ENCODE measurements at places on chromosomes 2 and 18.

DNA sequence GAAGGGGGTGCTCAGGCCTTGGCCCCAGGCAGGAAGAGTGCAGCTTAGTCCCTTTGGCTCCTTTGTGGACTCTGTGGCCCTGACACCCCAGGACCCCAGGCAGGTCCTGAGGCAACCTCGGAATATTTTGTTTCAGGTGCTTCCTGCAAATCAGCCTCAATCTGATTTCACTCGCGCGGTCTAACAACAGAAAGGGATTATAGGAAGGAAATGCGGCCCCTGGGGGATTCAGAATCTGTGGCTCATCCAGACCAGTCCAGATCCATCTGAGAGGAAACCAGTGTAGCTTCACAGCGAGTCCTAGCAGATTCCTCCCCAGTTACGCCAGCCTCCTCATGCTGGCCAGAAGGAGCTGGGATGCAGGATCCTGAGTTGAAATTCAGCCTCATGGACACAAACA is 59.5 kb upstream of the YWHAQ start:
- DNase-seq: peak; percentile 94

DNA sequence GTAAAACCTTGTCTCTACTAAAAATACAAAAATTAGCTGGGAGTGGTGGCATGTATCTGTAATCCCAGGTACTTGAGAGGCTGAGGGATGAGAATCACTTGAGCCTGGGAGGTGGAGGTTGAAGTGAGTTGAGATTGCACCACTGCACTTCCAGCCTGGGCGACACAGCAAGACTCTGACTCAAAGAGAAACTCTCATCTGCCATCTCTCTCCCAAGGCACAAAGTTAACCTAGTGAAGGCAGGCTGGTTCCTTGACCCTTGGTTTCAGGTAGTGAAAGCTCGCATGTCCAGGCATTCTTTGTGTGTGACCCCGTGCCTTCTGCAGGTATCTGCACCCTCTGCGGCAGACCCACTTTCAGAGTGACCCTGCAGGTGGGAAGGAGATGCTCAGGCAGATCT is 100.0 kb downstream of the WDSUB1 start:
- no peak for DNase-seq

GRCh38 chr2:120590841-120591240 is 144.8 kb upstream of the GLI2 start:
- peak; percentile 73 for DNase-seq

- no peak for DNase-seq
Observed at GRCh38 chr2:20599001-20599600, 51.8 kb downstream of the HS1BP3 start.

GRCh38 chr2:128838244-128838643 is 519.6 kb upstream of the HS6ST1 start:
- no peak for DNase-seq

DNA sequence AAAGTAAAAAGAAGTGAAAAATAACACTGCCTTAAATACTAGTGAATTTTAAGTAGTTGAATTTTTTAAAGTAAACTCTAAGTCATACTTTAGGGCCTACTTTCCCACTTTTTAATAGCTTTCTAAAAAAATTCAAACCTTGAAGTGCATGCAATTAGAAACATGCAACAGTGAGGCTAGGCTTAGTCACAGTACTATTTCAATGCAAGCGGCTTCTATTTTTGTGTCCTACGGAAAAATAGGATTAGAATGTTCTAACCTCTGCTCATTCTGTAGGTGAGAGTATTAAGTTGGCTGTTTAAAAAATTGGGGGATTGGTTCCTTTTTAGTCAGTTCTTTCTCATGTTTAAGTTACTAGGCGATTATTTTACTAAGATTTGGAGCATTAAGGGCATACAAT is 39.1 kb upstream of the PSMD14 start:
- no peak for DNase-seq

- no peak for DNase-seq
Observed at GRCh38 chr2:189379731-189380261, 61.5 kb upstream of the WDR75 start.

DNA sequence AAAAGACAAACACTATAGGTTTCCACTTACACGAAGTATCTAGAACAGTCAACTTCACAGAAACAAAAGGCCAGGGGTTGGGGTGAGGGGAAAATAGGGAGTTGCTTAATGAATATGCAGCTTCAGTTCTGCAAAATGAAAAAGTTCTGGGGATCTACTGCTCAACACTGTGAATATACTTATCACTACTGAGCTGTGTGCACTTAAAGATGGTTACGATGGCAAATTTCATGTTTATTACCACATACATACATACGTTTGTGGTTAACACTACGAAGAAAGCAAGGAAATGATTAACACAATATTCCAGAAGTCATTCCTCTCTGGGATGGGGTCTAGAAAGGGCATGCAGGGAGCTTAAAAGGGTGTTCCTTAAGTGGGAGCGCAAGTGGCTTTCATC is 19.3 kb downstream of the MBOAT2 start:
- DNase-seq: no peak

DNA sequence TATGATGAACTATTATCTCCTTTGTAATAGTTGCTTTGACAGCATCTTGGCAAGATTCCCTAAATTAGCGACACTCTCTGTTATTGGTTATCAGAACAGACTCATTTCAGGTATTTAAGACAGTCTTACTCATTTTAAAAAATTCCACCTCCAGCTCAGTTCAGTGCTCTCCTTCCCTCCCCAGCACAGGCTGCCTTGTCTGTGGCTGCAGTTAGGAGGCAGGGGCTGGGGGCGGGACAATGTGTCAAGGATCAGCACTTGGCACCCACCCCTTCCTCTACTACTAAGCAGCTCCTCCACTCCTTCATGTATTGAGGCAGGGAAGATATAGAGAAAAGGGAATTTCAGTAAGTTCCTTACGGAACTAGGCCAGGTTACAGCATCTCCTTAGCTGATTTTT is 85.0 kb downstream of the VSNL1 start:
- no peak for DNase-seq

DNA sequence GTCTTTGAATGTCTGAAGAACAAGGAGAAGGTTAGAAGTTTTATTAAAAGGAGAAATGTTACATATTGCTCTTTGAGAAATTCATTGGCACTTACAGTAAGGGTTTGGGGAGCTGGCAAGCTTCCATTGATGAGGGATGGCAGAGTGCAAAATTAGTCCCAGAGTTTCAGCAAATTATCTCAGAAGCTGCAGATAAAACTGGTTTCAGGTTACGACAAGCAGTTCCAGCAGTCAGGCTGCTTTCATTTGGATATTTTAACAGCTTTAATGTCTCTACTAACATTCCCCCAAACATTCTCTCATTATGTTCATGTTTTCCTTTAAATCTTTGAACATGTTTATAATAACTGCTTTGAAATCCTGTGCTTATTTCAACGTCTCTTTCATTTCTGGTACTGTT is 153.1 kb downstream of the TTC27 start:
- DNase-seq: no peak

DNA sequence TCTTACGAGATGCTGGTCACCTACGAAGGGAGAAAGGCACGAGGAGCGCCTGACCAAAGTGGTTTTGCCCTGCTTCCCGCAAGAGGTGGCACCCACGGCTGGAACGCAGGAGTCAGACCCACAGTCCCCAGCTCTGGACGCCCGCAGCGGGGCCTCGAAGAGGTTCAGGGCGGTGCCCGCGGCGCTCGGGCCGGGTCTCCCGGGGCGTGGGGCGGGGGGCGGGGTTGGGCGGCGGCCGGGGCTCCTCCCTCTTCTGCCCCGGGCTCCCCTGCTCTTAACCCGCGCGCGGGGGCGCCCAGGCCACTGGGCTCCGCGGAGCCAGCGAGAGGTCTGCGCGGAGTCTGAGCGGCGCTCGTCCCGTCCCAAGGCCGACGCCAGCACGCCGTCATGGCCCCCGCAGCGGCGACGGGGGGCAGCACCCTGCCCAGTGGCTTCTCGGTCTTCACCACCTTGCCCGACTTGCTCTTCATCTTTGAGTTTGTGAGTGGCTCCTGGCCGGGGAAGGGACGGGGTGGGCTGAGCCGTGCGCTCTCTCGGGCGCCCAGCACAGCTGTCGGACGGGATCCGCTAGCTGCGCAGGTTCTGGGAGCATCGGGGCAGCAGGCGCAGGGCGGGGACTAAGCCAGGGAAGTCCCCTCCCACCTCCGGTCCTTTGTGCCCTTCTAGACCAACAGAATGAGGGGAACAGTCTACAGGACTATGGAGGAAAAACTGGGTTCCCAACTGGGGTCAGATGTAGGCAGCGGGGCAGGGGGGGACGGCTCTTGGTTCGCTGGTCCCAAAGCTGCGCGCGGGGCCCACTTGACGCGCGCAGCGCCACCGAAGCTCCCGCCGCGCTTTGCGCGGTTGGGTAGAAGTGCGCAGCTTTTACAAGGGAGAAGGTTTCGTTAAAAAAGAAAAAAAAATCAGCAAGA is at the start of gene MAL:
Gene MAL, plus strand, starts transcription at position 303 of the 914 bp plus-strand sequence. Its CDS starts 85 bp downstream, at position 388.
- peak; percentile 64 for DNase-seq

- DNase-seq: no peak
Observed at GRCh38 chr2:102342888-102343287, 12.7 kb upstream of the IL18R1 start.

- DNase-seq: peak; percentile 77
Observed at GRCh38 chr2:16507655-16508489, 157.8 kb downstream of the CYRIA start.

GRCh38 chr2:9174771-9175437 is 31.7 kb upstream of the ASAP2 start:
- DNase-seq: no peak

- DNase-seq: no peak
Observed at GRCh38 chr2:12855508-12855907, 138.8 kb downstream of the TRIB2 start.

- no peak for DNase-seq
Observed at GRCh38 chr2:234241656-234242458, 191.4 kb downstream of the SPP2 start.

GRCh38 chr2:237196866-237197618 is 111.4 kb downstream of the COPS8 start:
- DNase-seq: no peak

DNA sequence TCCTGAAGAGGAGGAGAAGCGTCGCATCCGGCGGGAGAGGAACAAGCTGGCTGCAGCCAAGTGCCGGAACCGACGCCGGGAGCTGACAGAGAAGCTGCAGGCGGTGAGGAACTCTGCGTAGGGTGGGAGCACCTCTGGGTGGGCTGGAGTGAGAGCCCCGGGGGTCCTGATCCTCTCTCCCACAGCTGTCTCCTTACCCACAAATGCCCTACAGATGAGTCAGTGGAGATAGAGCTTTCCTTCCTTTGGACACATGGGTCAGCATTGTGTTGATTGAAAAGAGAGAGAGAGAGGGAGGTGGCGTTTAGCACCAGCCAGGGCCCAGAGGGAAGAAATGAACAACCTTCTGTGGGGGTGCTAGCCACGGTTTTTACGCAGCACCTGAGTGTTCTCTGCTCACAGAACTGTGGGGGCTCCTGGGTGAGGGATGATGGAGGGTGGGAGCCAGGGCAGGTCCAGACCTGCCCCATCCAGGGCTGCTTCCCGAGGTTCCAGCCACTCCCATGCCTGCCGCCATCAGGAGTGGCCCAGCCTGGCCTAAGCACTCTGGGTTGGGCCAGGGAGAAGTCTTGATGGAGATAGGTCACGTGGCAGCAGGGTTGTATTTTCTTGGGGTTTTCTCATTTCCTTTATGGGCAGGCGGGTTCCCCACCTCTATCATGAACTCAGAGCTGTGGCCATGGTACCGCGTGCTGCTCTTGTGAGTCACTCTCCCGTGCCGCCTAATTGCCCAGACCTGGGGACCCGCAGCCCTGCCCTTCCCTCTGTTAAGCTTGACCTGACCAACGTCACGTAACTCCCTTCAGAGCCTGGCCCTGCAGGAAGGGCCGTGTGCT is 16.3 kb downstream of the FOSL2 start:
- DNase-seq: no peak

- no peak for DNase-seq
Observed at GRCh38 chr2:50546790-50547189, 485.1 kb downstream of the NRXN1 start.

GRCh38 chr2:135257383-135258090 is 205.4 kb downstream of the RAB3GAP1 start:
- no peak for DNase-seq

GRCh38 chr18:79580498-79581171 is 99.0 kb upstream of the CTDP1 start:
- DNase-seq: no peak

GRCh38 chr2:159614534-159615366 is 1.6 kb downstream of the BAZ2B start:
- DNase-seq: no peak

DNA sequence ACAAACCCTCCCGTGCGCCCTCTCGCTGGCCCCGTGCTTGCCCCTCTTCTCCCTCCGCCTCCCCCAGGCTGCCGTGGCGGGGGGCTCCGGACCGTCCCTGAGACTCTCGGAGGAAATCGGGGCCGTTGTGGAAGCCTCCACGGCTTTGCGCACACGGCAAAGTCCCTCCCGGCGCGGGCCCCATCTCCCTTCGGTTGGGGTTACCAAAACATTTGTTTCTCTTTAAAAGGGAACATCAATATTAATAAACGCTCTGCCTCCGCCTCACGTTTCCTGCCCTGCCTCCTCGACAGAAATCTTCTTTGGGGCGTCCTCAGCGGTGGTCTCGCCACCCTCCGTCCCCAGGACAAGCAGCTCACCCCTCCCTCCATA is 3.8 kb downstream of the PAX3 start:
- no peak for DNase-seq

DNA sequence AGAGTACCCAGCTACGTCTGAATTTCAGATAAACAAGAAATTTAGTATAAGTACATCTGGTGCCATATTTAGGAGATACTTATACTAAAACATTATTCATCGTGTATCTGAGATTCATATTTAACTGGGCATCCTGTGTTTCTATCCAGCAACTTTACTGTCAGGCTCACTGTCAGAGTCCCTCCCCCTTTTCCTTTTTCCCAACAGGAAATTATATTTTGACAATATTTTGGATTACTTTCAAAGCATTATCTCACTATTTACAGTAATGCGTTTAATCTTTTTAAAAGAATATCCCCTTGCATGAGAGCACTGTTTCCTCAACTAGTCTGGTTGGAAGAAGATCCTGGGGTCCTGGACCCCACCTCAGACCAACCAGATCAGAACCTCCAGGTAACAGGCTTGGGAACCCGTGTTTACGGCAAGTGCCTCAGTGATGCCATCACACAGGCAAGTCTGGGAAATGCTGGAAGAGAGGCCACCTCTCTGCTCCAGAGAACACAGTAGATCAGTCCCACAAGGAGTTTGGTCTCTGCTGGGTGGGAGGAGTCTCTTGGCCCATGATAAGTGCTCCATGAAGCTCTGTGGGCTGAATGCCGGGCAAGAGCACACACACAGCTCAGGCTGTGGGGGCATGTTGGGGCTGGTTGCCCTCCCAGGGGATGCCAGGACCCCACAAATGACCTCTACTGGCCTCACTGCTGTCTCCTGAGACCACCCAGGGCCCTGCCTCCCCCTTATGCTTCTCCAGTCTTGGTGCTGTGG is 84.2 kb upstream of the UXS1 start:
- DNase-seq: no peak

GRCh38 chr18:22830511-22830910 is 102.6 kb upstream of the RBBP8 start:
- DNase-seq: no peak

- no peak for DNase-seq
Observed at GRCh38 chr2:12883906-12884305, 167.2 kb downstream of the TRIB2 start.

DNA sequence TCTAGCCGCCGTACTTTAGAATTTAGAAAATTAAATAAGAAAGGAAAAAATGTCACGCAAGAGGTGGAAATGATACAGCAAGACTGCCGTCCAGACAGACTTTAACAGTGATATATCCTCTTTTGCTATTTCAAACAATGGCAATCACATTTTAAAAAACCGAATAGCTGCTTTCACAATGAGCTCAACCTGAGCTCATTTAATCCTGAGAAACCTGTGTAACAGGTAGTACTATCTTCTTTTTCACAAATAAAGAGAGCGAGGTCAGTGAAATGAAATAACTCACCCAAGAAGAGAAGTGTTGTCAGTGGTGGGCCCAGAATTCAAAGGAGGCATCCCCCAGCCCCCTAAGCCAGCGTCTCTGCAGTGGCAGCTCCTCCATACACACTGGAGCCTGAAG is 60.7 kb upstream of the DAPL1 start:
- no peak for DNase-seq

All from NCI-H82 (cell line).